NCI-H146 (cell line): ENCODE measurements at places on chromosomes 2 and 18.

GRCh38 chr2:225668606-225669266 lies 269.2 kb downstream of the NYAP2 start:
- peak; percentile 15 for DNase-seq

DNA sequence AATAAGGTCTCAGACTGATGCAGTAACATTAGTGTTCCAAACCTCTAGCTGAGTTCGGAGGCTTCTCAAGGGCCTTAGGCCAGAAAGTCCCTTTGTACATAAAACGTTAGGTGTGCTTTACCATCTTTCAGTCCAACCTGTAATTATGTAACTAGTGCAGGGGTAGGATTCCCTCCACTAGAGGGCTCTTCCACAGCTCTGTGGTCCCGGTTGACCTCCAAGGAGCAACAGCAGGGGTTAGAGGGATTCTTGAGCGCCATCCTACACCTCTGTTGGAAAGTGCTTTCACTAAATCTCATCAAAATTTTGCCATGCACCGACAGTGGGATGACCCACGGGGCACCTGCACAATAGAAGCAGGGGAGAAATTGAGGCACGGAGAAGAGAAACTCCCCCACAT lies 155.8 kb upstream of the LRP1B start:
- DNase-seq: peak; percentile 10

- no peak for DNase-seq
Measured at GRCh38 chr18:64332835-64333234, 183.9 kb upstream of the LINC00305 start.

GRCh38 chr2:75454241-75454620 lies 106.5 kb downstream of the EVA1A start:
- no peak for DNase-seq

GRCh38 chr2:40106061-40106460 lies 327.0 kb upstream of the THUMPD2 start:
- DNase-seq: no peak

- no peak for DNase-seq
Measured at GRCh38 chr18:76562286-76563122, 67.5 kb upstream of the ZNF516 start.

GRCh38 chr2:161436411-161436810 lies 20.3 kb downstream of the TBR1 start:
- no peak for DNase-seq

- DNase-seq: peak; percentile 76
Measured at GRCh38 chr18:37019157-37019827, 190.4 kb downstream of the KIAA1328 start.

DNA sequence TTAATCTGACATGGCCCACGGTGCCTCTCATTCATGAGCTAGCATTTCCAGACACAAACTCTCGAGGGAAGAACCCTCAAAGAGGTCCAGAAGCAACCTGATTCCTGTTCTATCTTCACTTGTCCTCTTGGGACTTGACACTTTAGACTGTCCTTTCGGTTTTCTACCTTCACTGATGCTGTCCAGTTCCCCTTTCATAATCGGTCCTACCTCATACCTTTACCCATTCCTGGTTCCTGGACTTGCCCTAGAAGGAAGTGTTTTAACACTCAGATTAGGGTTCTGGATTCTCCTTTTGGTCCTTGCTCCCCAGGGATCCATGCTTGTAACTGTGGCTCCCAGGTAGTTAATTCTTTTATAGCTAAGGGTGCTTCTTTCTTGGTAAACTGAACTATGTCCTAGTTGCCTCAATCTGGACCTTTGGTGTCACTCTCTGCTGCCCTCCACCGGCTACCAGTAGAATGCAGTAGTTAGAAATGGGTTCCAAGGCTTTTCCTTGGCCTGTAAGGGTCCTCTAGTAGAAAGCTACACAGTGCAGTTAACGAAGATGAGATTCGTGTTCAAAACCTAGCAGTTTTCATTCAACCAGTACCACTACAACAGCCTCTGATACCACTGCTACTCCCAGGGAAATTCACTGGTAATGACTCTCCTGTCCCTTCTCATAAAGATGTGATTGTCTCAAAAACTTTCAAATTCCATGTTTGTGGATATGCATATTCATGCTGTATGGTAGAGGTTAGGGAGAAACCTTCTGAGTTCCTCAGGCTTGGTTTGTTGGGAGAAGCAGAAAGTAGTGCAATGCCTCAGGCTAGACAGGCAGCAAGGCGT lies 178.1 kb upstream of the CYP26B1 start:
- DNase-seq: peak; percentile 19

- no peak for DNase-seq
Measured at GRCh38 chr2:233689501-233689900, 3.2 kb upstream of the UGT1A6 start.

GRCh38 chr2:196295005-196295404 lies 123.6 kb upstream of the STK17B start:
- no peak for DNase-seq

GRCh38 chr2:149427387-149427786 lies 97.0 kb downstream of the LYPD6 start:
- DNase-seq: no peak

GRCh38 chr2:239674101-239674980 lies 273.5 kb upstream of the HDAC4 start:
- no peak for DNase-seq

- no peak for DNase-seq
Measured at GRCh38 chr2:199278099-199278498, 179.6 kb downstream of the SATB2 start.
